ENCODE measurements at places on chromosomes 7 and 10. TPM values are rescaled to one million over a fixed set of nuclear protein-coding genes. Genes with fewer than 3 reads are reported as not detected.
A peak's percentile ranks its signal among the peaks of the same experiment; 100 is the strongest.

DNA sequence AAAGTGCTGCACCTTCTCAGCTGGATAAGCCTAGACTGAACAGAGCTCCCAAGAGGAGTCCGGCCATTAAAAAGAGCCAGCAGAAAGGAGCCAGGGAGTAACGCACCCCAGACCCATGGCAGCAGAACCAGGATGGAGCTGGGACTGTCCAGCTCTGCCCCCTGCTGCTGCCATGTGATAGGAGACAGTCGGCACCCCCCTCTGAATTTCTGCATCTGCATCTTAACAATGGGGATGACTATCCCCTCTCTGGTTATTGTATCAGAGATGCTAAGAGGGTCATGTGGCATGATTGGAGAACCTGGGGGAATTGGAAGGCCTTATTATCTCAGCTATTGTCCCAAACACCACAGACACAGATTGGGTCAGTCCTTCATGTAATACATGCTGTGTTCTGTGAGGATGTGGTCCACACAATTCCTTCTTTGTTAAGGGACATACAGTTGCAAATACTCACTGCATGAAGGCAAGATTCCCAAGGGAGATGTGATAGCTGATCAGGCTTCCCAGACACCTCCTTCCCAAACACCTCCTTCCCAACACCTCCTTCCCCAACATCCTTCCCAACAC lies 29.3 kb downstream of the PLEKHS1 start:
- no peak for DNase-seq

- peak; percentile 93 for DNase-seq
Measured at GRCh38 chr7:140003913-140004382, 58.8 kb downstream of the PARP12 start.

GRCh38 chr7:5523052-5523711 lies 99.5 kb upstream of the TNRC18 start:
- DNase-seq = peak; percentile 75

DNA sequence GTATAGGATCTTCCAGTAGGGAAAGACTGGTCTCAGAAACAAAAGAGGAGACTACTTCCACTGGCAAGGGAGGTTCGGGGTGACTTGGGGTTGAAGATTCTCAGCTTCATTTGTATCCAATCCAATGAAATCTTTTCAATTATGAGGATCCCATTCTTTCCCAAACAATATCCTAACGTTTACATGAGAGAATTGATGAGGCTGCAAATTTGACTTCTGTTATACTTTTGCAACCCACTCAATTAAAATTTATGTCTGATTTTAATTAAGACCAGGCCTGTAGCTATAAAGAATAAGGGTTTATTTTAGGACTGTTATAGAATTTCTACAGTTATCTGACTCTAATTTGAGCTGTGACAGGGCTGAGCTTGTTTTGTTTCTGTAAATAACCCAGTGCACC lies 251.5 kb downstream of the ANKRD7 start:
- DNase-seq = no peak

DNA sequence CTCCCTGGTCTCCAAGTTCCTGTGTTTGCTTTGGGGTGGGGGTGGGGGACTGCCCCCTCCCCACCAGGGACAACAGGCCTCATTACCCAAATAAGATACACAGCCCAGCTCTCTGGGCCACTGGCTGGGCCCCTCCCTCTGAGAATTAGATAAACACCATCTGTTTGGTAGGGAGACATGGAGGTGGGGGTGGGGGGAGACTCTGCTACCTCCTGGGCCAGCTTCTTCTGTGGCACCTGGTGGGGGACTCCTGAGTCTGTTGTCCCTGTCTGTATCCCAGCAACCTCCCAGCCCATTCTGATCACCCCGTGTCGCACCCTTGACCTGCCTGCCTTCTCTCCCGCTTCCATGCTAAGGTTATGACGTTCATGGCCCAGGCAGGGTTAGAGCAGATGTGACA lies 5.8 kb downstream of the MLXIPL start:
- peak; percentile 30 for DNase-seq

DNA sequence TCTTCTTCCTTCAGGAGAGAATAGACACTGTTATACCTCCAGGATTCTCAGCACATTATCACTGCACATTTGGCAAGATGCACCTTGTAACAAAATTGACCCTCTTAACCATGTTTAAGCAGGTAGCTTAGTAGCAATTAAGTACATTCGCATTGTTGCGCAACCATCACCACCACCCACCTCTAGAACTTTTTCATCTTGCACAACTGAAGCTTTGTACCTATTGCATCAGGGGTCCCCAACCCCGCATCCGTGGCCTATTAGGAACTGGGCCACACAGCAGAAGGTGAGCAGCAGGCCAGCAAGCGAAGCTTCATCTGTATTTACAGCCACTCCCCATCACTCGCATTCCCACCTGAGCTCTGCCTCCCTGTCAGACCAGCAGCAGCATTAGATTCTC lies 29.9 kb upstream of the SMURF1 start:
- no peak for DNase-seq

- peak; percentile 97 for DNase-seq
Measured at GRCh38 chr10:71285180-71285545, 33.9 kb upstream of the SLC29A3 start.

- peak; percentile 15 for DNase-seq
Measured at GRCh38 chr7:35865287-35865686, 64.4 kb downstream of the SEPTIN7 start.

- DNase-seq = no peak
Measured at GRCh38 chr7:157233677-157234076, 95.0 kb downstream of the UBE3C start.

DNA sequence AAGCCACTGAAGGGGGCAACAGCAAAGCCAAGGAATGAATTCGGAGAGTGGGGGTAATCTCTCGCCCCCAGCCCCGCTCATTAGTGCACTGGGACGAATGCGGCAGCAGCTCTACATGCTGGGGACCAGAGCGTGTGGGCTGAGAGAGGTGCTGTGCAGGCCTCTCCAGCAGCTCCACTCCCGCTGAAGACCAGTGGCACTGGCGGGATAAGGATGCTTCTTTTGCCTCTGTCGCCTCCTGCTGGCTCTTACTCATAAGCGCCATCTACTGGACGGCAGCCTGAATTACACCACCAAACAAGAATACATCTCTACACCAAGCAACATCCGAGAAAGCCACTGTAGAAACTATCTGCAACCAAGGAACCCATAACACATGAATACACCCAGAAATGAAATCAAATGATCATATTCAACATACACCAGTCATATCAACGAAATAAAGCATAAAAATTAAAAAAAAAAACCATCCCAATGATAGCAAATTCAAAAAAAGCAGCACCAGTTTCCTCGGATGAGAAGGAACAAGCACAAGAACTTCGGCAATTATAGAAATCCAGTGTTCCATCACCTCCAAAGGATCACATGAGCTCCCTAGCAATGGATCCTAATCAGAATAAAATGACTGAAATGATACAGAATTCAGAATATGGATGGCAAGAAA lies 79.0 kb upstream of the TMEM168 start:
- no peak for DNase-seq

GRCh38 chr7:29980151-29980550 lies 9.4 kb downstream of the SCRN1 start:
- no peak for DNase-seq

- DNase-seq = peak; percentile 19
Measured at GRCh38 chr7:91344911-91345310, 80.7 kb downstream of the FZD1 start.

DNA sequence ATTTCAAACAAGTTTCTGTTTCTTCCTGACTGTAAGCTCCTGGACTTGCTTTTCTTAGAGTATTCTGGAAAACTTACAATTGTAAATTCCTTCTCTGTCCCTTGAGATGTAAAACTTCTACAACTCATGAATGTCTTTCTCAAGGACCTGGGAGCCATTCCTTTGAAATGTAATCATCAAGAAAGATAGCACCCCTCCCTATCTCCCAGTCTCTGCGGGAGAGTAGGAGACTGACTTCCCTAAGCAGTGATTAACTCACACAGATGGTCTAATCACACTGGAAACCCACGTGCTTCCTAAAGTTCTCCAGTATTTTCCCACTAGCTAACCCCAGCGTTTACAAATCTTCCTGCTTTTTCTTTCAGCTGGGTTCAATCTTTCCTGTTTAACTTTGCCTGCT lies 549.4 kb downstream of the SORCS1 start:
- DNase-seq = no peak

The CYP26C1 gene
- under 0.01 TPM for total RNA-seq

The SPDYE11 gene
- total RNA-seq = not detected

The EFCAB10 gene
- not detected for total RNA-seq

The ATG9B gene
- total RNA-seq = not detected

The FZD8 gene
- 15.2 TPM for total RNA-seq

The COA1 gene
- 39.2 TPM for total RNA-seq

The TSPAN12 gene
- total RNA-seq = 1.8 TPM

The ANKRD1 gene
- 27.7 TPM for total RNA-seq

The FAM25C gene
- not detected for total RNA-seq

The TMED4 gene
- 84.3 TPM for total RNA-seq

All from osteoblast (primary cell).